ENCODE measurements at places on chromosomes 5 and 9.

- DNase-seq = no peak
Measured at GRCh38 chr5:618450-618849, 6.3 kb downstream of the CEP72 start.

GRCh38 chr5:1435369-1435768, 9.9 kb downstream of the SLC6A3 start:
- DNase-seq = no peak

DNA sequence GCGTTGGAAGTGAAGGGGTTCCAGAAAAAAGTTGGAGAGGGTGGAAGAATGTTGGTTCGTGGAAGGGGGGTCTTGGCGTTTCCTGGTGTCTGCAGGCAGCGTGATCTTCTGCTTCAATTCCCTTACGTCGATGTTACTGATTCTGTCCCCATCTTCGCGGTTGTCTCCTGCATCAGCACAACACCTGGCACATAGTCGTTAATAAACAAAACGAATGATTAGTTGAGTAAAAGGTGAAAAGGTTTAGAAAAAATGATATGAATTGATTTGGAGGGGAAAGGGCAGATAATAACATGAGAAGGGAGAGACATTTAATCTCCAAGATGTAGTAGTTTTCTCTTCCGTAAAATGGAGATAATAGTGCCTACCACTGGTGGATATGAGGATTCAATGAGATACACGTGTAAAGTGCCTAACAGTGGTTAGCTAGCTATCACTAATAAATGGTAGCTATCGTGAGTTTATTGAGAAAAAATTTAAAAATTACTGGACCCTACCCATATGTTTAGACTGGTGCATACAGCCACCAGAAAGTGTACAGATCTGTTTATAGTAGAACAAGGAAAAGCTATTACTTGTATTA, 556 bp downstream of the MTREX start:
- DNase-seq = no peak

DNA sequence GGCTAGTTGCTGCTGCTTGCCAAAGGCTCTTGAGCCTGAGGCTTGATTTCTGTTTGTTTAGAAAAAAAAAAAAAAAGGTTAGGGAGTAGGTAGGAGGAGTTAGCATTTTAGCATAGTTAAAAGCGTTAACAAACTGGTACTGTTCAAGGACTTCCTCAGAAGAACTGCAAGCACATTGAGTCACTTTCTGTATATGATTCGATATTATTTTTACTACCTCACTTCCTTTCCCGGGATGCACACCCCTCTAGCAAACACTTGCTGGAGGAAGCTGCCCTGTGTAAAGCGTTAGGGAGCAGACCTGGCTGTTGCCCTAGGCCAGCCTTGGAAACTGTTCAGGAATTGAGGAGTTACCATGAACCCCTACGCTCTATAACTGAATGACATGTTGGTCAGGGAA, 15.7 kb upstream of the CEP120 start:
- no peak for DNase-seq

Measured in 8988T (cell line).